CD4-positive, alpha-beta T cell (primary cell): ENCODE measurements at places on chromosomes 7 and 10. TPM values are rescaled to one million over a fixed set of nuclear protein-coding genes. Genes with fewer than 3 reads are reported as not detected.

The BMPER gene
- total RNA-seq, result not detected

The CRYGN gene
- 0.14 TPM for total RNA-seq

DNA sequence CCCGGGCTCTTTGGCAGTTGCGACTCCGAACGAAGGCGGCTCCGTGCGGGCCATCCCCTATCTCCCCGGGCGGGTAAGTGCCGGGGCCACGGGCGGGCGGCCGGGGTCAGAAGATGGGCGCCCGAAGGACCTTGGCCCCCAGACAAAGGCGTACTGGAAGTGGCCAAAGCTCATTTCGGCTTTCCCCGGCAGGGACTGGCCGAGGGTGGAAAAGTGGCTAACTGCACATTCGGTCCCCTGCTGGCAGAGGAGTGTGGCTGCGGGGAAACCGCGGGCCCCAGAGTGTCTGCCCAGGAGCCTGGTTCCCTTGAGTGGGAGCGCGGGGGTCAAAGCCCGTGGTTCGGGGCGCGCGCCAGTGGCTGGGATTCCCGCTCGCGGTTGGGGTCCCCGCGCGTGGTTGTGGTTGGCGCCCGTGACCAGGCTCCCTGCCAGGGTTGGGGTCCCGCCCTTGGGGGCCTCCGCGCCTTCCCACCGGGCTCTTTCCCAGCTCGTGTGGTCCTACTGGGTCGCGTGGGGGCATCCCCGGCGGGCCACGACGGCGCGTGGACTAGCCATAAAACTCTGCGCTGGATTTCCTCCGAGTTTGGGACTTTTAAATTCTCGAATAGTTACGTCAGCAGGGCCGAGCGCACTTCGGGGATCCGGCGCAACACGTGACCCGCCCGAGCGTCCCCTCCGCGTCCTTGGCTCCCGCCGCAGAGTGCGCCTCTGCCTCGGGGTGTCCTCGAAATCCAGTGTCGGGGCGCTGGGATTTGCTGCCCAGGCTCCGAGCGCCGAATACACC lies 124.4 kb downstream of the TACC2 start:
- H3K27ac ChIP-seq, result no peak overlapping the region
- no peak for DNase-seq
- peaks cover 24% of the 10 kb centered on the region for H3K27me3 ChIP-seq

GRCh38 chr7:151367284-151367683 lies 25.7 kb downstream of the NUB1 start:
- peaks cover 8% of the 10 kb centered on the region for H3K4me1 ChIP-seq
- H3K4me3 ChIP-seq, result no peak overlapping the region
- DNase-seq, result no peak
- H3K27ac ChIP-seq, result no peak overlapping the region
- H3K27me3 ChIP-seq, result no peaks in the 10 kb centered on the region
- peaks cover 46% of the 10 kb centered on the region for H3K36me3 ChIP-seq

DNA sequence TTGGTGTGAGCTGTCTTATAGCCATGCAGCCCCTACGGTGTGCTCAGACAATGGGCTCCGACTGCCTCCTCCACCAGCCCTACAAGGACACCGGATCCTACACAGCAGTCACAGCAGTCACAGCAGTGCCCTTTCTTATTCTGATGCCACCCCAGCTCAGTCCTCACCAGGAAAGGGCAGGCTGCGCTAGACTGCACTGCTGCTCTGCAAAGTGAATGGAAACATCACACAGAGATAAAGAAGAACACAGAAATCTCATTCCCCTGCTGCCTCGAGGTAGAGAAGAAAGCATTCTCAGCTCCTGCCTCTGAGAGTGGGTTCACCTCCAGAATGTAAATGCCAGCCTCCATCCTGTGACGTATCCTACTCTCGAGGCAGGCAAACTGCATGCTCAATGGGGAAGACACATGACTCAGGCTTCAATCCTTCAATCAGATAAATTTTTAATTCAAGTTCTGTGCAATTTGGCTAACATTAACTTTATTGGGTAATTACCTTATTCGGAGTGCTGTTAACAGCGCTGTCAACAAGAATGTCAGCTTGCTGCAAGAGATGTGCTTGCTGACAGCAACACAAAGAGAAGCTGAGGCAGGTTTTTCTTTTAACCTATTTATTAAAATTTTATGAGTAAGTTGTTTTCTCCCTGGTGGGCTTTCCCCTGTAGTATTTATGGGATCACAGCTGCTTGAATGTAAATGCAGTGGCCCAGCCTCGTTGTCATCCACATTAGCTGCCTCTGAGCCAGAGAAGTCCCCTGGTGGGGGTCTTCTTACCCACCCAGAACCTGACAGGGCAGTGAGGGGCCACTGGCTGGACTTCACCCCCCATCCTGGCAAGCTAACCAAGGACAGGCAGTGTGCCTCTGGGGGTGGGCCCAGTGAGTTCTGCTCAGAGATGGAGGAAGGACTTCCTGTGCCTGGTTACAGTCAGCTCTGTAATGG lies 241.3 kb upstream of the KMT2E start:
- no peaks in the 10 kb centered on the region for H3K36me3 ChIP-seq
- H3K27ac ChIP-seq, result no peak overlapping the region
- H3K4me3 ChIP-seq, result no peak overlapping the region
- no peaks in the 10 kb centered on the region for H3K27me3 ChIP-seq

DNA sequence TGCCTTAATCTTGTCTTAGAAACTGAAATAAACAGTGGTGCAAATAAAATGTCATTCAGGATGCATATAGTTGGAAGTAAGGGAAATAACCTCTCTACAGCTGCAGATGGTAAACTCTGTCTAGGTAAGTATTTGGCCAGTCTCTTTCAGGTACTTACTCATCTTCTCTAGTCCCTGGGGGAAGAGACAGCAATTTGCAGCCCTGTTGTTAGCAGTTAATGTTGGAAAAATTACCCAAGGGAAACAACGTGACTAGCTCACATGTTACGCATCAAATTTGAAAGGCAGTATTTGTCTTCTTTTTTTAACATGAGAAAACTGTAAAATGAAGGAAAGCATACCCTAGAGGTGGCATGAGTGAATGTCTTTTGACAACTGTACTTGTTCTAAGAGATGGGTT lies 3.2 kb upstream of the HUS1 start:
- no peaks in the 10 kb centered on the region for H3K27me3 ChIP-seq
- H3K36me3 ChIP-seq, result peaks cover 6% of the 10 kb centered on the region
- no peak for DNase-seq
- no peak overlapping the region for H3K4me3 ChIP-seq

GRCh38 chr7:148286150-148286549 lies 304.4 kb upstream of the C7orf33 start:
- no peak overlapping the region for H3K27ac ChIP-seq
- no peak overlapping the region for H3K4me3 ChIP-seq
- no peaks in the 10 kb centered on the region for H3K27me3 ChIP-seq
- no peaks in the 10 kb centered on the region for H3K36me3 ChIP-seq
- DNase-seq, result no peak
- H3K4me1 ChIP-seq, result no peaks in the 10 kb centered on the region

DNA sequence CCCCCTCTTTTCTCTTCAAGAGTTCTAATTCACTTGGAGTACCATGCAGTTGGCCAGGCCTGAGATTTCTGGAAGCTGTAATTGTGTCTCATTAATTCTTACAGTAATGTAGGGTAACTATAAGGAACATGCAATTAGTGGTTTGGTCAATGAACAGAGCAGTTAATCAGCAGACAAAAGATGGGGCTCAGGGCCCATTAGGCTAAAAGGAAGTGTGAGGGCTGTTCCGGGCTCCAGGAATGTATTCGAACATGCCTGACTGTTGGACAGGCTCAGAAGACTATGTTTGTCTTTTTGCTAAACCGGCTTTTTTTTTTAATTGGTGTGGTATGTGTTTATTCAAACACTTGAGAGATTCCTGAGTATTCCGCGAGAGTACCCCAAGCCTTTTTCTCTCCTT lies 42.5 kb upstream of the FZD8 start:
- H3K4me3 ChIP-seq, result no peak overlapping the region
- no peak for DNase-seq
- H3K27ac ChIP-seq, result no peak overlapping the region
- H3K4me1 ChIP-seq, result no peaks in the 10 kb centered on the region
- no peaks in the 10 kb centered on the region for H3K27me3 ChIP-seq
